ENCODE measurements at places on chromosomes 1 and 21.
A peak's percentile ranks its signal among the peaks of the same experiment; 100 is the strongest.

DNA sequence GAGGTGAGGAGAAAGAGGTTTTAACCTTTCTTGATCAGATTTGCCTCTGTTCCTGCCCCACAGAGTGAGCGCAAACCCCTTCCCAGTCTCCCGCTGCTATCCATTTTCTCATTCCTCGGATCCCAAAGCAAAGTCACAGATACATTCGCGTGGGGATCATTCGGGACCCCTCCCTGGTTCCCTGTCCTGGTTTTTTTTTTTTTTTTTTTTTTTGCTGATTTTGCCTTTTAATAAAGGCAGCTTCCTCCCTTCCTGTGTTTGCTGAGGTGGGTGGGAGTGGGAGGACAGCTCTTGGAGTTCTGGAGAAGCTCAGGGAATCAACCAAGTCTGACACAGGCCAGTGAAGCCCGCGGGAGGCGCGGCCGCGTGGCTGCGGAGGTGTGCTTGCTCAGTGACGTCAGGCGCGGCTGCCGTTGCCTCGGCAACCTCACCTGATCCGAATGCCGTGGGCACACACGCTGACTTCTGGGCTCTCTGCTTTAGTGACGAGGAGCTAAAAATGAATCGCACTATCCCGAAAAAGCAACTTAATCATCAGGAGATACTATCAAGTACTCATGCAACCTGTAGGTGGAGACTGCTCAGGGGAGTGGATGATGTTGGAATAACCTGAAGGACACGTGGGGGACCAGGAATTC, 106.4 kb downstream of the TBX19 start:
- peak; percentile 84 for DNase-seq

DNA sequence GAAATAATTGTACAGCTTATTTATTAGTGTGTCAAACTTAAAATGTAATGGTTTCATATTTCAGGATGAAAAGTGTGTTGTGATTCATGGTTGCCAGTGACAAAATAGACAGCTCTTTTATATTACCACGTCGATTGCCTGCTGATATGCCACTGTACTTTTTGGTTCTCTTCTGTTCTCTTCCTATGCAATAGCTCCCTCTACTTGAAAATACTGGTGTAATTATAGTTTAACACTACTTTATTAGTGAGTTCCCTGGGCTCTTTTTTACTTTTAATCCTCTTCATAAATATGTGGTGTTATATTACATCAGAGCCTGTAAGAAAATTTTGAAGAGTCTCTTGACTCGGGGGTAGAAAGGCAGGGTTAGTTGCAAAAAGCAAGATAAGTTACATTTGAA, 111.3 kb downstream of the PATJ start:
- no peak for DNase-seq

GRCh38 chr1:156496211-156496761, 4.3 kb downstream of the MEF2D start:
- DNase-seq = no peak

DNA sequence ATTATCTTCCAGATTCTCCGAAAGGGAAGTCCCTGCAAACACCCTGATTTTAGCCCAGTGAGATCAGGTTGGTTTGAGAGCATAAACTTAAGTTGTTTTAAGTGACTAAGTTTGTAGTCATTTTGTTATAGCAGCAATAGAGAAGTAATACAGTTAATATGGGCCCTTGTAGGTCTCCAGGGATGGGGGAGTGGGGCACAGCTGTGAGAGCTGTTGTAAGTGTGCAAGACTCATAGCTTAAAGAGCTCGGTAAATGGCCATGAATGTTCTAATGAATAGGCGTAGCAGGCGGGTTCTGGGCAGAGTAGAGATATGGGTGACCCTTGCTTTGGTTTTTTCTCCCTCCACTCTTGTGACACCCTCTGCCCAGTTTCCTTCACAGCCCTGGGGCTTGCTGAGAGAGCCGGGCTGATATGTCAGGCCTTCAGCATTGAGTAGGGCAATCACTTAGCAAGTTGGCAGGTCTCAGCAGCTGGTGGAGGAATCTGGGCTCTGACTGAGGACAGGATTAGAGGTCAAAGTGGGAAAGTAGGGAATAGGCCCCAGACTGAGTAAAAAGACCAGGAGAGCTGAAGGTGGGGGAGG, 16.0 kb upstream of the ID3 start:
- DNase-seq = no peak

GRCh38 chr21:15992171-15992570, 262.4 kb downstream of the USP25 start:
- no peak for DNase-seq

DNA sequence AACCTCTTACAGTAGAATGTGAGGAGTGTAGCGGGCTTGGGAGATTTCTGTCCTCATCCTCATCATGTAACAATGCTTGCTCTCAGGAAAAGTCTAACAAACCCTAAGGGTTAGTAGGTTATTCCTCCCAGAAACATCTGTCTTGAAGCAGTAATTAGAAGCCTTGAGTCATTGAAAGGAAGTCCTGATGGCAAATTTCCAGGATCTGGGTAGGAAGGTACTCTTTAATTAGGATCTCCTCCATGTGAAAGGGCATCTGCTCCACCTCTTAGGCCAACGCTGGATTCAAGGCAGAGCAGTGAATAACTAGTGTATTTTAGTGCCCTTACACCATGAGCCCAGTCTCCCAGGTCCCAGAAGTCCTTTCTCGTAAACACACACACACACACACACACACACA, 106.6 kb upstream of the BARHL2 start:
- DNase-seq = no peak

DNA sequence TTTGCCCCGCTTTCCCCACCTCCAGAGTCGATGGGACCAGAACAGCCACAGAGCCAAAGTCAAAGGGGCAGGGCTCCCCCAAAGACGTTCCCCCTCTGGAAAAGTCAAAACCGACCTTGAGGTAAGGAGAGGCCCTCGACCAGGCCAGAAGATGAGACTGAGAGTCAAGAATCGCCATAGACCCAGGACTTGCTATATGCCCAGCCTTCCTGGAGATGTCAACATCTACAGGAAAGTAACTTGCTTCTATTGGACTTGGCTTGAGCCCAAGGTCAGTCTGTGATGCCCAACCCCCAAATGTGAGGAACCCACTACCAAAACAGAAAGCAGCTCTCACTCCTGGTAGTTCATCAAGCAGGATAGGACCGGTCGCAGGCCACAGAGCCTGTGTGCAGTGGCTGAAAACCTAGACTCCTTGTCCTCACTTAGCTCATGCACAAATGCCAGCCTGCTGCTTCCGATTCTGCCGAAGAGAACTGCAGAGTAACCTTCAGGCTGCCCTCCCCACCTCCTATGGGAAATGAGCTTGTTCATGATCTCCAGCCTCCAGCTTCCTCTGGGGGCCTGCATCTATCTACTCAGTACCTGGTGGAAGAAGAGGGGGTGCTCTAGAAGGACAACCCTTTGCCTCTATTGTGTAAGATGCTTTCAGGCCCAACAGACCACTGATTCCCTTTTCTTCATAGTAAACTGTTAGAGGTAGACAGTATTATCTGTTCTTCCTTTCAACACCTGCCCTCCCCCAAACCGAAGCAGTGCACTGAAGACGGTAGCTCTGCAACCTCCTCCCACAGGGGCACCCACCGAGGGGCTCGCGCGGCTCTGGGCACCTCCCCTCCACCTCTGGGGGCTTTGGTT, 1.4 kb downstream of the ACOT7 start:
- DNase-seq = no peak

DNA sequence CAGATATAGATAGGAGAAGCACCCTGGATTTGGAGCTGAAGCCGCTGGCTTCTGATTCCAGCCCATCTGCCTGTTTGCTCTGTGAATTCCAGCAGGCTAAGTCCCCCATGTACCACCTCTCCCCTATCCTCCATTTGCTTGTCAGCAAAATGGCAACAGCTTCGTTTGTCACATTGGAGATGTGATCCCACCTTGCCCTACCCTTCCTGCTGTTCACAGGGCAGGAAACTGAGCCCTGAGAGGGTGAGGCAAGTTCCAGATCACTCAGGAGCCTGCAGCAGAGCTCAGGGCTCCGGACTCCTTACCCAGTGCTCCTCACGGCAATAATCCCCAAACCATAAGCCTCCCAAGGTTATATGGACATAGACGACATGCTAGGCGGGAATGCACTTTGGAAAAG, 14.9 kb downstream of the SLC2A1 start:
- DNase-seq = no peak

GRCh38 chr1:234958066-234958705, 170.5 kb downstream of the TOMM20 start:
- DNase-seq = no peak

- no peak for DNase-seq
Observed at GRCh38 chr1:164240081-164240480, 318.9 kb upstream of the PBX1 start.

- DNase-seq = no peak
Observed at GRCh38 chr1:116556289-116557006, 14.4 kb downstream of the CD58 start.

- no peak for DNase-seq
Observed at GRCh38 chr1:173202424-173203145, 4.5 kb downstream of the TNFSF4 start.

DNA sequence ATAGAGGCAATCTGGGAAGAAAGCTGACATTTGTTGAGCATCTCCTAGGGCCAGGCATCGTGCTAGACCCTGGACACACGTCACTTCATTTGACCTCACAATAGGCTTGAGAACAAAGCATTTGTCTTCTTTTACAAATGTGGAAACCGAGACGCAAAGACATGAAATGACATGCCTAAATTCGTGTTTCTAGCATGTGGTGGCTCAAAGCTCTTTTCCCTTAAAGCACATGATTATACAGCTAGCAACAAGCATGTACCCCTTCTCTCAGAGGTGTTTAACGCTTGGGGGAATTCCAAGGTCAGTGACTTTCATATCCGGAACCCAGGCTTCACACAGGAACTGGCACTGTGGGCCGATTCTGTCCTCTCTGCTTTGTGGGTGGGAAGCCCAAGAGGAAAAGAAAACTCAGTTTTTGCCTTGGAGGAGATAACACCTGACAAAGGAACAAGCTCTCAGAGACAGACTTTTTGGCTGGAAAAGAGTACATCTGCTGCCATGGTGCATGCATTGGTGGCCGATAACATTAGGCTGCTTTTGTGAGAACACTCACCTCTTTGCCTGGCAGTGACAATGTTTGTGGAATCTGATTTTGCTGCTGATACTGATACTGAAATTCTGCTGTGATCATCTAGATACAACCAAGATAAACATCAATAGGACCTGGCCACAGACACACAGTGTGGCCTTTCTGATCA, 15.4 kb upstream of the CD2 start:
- DNase-seq = no peak

DNA sequence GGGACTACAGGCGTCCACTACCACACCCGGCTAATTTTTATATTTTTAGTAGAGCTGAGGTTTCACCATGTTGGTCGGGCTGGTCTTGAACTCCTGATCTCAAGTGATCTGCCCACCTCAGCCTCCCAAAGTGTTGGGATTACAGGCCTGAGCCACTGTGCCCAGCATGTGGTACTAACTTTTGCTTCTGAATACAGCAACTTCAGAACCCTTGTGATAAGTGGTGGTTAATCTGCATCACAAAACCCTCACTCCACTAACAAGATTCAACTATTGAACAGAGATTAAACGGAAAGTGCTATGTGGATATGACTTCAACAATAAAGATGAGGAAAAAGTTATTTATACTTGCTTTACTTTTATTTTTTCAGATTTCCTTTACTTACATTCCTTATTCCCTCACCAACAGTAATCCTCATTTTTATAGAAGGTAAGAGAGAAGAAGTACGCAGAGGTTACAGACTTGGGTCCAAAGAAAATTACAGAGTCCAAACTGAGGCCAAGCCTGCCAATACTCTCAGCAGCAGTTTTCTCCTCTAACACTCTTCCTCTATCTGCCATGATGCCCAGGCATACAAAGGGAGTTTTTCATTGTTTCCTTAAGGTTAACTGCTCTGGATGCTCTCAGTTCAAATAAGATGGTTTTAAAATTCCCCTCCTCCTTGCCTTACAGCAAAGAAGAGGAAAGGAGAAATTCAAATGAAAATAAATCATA, 44.3 kb downstream of the SLC16A1 start:
- DNase-seq = no peak

DNA sequence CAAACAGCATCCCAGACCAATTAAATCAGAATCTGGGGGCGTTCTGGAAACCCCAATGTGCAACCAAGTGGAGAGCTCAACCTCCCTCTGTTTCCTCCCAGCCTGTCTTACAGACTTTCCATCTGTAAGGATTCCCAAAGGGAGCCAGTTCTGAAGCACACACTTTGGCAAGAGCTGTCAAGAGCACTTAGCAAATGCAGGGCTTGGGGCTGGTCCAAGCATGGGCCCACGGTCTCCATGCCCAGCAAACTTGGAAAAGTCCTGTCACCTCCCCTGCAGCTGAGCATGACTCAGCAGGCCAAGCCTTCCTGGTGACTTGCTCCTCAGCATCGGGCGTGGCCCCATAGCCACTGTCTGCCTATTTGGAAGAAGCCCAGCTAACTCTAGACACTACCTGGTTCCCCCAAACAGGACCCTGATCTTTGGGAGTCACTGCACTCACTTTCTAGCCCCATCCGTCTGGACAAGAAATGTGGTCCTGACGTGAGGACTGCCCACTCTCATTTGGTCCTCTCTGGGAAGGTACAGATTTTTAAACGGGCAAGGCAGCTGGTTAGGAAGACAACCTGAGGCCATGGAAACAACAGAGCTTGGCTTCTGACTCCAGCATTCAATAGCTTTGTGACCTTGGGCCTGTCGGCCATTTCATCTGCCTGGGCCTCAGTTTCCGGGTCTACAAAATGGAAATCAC, 16.9 kb downstream of the SLC2A1 start:
- DNase-seq = peak; percentile 29

DNA sequence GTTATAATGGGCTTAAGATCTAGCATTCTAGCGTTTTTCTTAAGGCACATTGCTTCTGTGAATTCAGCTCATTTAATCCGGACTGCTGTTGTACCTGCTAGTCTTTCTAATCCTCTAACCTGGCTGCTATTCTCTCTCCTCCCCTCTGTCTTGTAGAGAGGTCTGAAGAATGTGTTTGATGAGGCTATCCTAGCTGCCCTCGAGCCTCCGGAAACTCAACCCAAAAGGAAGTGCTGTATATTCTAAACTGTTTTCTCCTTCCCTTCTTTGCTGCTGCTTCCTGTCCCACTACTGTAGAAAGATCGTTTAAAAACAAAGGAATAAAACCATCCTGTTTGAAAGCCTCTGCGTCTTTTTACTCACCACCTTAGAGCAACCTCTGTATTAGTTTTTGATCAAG, 37.3 kb downstream of the CDC42 start:
- DNase-seq = no peak

DNA sequence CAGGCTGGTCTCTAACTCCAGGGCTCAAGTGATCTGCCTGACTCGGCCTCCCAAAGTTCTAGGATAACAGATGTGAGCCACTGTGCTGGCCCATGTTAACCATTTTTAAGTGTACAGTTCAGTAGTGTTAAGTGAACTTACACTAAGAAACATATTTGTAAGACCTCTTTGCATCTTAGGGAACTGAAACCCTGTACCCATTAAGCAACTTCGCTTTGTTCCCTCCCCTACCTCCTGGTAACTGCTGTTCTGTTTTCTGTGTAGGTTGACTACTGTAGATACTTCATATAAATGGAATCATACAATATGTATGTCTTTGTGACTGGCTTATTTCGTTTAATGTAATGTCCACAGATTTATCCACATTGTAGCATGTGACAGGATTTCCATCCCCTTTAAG, 11.0 kb downstream of the NUDC start:
- no peak for DNase-seq
